ENCODE measurements at places on chromosomes 7 and 10. TPM values are rescaled to one million over a fixed set of nuclear protein-coding genes. Genes with fewer than 3 reads are reported as not detected.

NPFFR1 gene
- 2.9 TPM for total RNA-seq

ANKRD7 gene
- total RNA-seq: 8.6 TPM

CPA2 gene
- total RNA-seq: not detected

OGDHL gene
- total RNA-seq: 84.5 TPM

SRRM3 gene
- 66.1 TPM for total RNA-seq

SPDYE6 gene
- total RNA-seq: not detected

KNDC1 gene
- total RNA-seq: 108 TPM

ZNF37A gene
- total RNA-seq: 29.5 TPM

AGMO gene
- total RNA-seq: 3.6 TPM

MCM10 gene
- not detected for total RNA-seq

NYAP1 gene
- total RNA-seq: 68.2 TPM

CTAGE15 gene
- total RNA-seq: not detected

FXYD4 gene
- not detected for total RNA-seq

CXCL12 gene
- total RNA-seq: 12.5 TPM

SLIT1 gene
- 93.2 TPM for total RNA-seq

GLCCI1 gene
- 146 TPM for total RNA-seq

RAPGEF5 gene
- 236 TPM for total RNA-seq

GSAP gene
- total RNA-seq: 27.7 TPM

FZD8 gene
- total RNA-seq: 9.6 TPM

CTAGE8 gene
- total RNA-seq: not detected

ANKRD30A gene
- not detected for total RNA-seq

CYCS gene
- 186 TPM for total RNA-seq

CASP7 gene
- 8.4 TPM for total RNA-seq

HIPK2 gene
- 305 TPM for total RNA-seq

ZSCAN25 gene
- total RNA-seq: 28.5 TPM

CLDN4 gene
- 0.80 TPM for total RNA-seq

NKX2-3 gene
- not detected for total RNA-seq

CALHM1 gene
- 3.4 TPM for total RNA-seq

PRKG1 gene
- total RNA-seq: 24.5 TPM

PSAP gene
- 1,532 TPM for total RNA-seq

HSPA12A gene
- total RNA-seq: 161 TPM

TECTB gene
- total RNA-seq: not detected

CTTNBP2 gene
- 60.5 TPM for total RNA-seq

EBF3 gene
- not detected for total RNA-seq

OR2A12 gene
- total RNA-seq: not detected

ASAH2 gene
- total RNA-seq: 2.0 TPM

SCART1 gene
- 4.2 TPM for total RNA-seq

Data from dorsolateral prefrontal cortex (tissue), 122 donors.